Testis (tissue), 5 donors: ENCODE measurements at places on chromosomes 7 and 10. TPM values are rescaled to one million over a fixed set of nuclear protein-coding genes. Genes with fewer than 3 reads are reported as not detected.

DNA sequence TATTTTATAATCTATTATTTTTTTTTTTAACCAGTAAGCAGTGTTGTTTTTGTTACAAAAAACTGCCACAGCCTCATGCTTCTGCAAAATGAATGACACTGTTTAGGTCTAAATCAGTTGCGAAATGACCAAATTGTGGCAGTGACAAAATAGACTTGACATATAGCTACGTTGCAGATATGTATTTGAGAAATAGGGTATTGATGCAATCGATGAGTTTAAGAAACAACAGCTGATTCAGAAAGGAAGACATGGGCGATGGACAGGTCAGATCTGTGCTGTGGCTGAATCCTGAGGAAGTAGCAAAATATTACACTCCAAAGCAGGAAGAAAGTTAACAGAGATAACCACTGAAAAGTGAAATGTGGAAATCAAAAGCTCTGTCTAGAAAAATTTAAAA is 89.0 kb upstream of the STEAP4 start:
- DNase-seq: no peak

DNA sequence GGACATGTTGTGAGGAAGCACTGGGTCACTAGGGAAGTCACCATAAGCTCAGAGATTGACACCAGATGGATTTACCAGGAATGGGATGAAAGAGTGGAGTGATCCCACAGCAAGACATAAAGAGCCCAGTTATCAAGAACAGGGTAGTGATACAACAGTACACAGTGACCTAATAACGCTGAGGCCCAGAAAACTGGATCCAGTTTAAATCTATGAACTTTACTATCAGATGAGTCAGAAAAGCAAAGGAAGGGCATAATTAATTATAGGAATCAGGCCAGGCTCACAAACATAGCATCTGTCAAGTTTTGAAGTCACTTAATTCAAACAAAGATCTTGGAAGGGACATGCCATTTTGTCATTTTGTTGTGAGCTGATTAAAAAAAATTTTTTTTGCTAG is 73.5 kb downstream of the LRRN3 start:
- no peak for DNase-seq

DNA sequence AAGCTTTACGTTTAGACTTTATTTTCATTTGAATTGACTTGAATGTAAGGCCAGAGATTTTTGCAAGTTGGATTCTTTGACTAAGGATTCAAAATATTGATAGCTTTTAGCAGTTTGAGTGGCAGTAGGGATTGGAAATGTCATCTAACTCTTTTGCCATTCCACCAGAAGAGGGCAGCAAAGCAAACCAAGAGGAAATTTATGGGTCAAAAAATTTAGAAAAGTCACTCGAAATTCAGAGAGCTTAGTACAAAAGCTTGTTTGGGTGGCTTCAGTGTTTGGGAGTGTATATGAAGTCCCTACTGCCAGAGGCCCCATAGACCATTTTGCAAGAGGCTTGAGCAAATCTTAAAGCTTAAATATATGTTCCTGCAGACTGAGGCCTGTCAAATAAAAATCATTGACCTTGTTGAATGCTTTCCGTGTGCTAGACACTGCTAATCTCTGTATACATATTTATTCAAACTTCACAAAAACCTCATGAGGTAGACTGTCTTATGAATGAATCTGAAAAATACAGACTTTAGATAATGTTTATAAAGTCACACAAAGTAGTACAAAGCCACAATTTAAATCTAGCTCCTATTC is 44.6 kb upstream of the RSBN1L start:
- peak; percentile 28 for DNase-seq

GRCh38 chr10:80580638-80581468 is 43.2 kb downstream of the SH2D4B start:
- no peak for DNase-seq

DNA sequence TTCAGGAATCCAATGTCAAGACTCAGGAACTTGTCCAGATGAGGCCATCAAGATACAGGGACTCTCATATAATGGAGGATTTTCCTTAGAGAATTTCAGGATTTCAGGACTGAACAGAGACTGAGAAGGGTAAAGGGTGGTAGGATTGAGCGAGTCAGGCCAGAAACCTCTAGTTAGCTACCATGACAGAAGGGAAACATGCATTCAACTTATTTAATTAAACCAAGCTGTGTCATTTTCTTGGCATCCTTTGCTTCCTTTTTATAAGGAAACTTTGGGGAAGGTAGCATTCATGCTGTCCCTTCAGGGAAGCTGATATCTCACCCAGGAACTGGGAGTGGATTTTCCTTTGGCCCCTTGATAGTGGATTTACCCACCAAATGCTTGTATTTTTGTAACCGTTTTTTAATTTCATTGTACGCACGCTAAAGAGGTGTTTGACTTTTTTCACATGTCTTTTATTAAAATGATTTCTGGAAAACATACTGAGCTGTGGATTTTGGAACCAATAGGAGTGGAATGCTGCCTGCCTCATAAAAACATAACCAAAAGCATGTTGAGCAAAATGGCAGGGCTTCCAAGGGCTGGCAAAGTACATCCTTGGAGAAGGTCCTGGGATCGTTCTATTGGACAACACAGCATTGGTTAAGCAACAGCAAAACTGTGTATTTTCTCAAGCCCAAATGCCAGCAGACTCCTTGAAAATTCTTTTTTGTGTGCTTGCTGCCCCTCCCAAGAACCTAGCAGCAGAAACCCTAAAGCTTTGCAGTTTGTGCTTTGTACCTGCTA is 104.5 kb downstream of the CXCL12 start:
- no peak for DNase-seq

GRCh38 chr10:131200856-131201470 is 110.6 kb downstream of the TCERG1L start:
- no peak for DNase-seq

DNA sequence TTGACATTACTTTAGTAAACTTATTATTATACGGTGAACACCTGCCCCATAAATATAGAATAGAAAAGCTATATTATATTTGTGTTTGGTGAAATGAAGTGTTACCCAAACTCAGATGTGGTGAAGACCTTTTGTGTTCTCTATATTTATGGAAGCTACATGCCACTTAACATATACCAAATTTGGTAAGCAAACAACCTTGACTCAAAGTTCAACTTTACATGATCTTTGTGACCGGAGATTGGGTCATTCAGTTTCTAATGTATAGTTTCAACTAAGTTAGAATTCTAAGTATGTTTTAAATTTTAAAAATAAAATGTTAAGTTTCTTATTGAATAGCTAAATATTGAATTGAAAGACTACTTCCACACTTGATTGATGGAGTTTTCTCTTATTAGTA is 288.6 kb upstream of the SEMA3D start:
- no peak for DNase-seq

The SERPINE1 gene
- polyA plus RNA-seq: 7.6 TPM

The ATP5MK gene
- polyA plus RNA-seq: 280 TPM

The ITPRID1 gene
- 2.1 TPM for polyA plus RNA-seq
